ENCODE measurements at places on chromosomes 12 and 14.

DNA sequence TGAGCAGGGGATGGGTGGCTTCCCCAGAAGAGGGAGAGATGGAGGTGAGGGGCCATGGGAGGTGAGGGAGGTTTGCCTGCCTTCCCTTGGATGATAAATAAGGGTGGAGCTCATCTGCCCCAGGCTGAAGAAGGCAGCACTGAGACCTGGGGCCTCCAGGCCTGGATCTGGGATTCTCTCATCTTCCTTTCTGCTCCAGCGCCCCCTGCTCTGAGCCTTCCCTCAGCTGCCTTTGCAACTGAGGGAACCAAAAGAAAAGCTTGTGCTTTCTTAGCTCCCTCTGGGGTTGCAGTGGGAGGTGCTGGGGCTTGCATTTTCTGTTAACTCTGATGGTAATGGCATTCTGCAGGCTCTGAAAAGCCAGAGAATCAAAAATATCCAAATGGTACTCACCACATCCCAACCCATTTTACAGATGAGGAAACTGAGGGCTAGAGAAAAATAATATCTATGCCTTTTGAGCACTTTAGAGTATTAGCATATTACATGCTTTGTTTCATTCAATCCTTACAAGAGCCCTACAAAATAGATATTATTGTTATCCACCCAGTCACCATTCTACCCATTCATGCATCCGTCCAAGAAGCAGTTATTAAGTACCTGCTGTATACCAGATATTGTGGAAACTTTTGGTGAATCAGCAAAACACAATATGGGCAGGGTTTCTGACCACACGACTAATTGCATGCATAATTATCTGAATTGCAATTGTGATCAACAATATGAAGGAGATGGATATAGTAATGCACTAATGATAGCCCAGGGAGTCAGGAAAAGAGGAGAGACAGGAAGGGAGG lies 102.2 kb downstream of the WSCD2 start:
- no peak for DNase-seq

DNA sequence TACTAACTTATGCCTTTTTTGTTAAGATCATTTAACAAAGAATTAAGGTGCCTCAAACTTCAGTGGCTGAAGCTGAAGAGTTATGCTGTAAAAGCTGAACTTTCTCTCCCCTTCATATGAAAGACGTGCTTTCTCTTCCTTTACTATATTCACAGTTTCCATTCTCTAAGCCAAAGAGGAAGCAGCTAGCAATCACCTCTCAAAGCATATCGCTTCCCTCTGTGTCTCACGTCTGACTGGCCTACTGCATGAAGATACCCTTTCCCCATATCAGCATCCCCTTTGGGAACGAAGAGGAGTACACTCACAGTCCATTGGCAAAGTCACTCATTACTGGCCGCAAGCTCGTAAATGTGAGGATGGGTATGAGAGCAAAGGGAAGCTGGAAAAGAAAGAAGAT lies 34.9 kb downstream of the SLC11A2 start:
- no peak for DNase-seq

- peak; percentile 54 for DNase-seq
These were observed 108.7 kb upstream of the CCND2 start for GRCh38 chr12:4164559-4165558.

DNA sequence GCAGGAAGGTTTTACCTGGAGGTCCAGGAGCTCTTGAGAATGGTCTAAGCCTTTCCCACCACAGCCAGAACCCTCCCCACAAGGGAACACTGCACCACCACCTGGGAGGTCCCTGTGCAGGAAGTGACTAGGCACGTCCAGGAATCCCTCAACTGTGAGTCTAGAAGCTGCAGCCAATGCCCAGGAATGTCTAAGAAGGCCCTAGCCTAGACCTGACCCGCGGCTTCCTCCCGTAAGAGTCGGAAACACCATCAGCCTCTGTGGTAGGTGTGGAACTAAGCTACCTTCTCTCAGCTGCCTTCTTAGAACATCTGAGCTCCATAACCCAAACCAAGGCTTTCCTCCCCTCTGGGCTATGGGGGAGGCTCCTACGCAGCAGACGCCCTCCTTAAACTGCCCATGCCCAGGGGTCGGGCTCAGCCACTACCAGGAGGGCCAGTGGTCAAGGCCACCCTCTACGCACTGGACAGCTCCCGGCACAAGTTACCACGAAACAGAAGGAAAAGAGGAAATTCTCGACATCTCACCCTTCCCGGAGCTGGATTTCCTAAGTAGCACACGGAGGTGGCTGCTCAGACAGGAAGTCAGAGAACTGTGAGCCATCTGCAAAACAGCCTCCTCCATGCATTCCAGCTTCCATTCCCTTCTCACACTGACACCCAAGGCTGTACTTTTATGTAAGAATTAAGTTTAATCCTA lies 25.5 kb downstream of the ZFYVE21 start:
- no peak for DNase-seq

DNA sequence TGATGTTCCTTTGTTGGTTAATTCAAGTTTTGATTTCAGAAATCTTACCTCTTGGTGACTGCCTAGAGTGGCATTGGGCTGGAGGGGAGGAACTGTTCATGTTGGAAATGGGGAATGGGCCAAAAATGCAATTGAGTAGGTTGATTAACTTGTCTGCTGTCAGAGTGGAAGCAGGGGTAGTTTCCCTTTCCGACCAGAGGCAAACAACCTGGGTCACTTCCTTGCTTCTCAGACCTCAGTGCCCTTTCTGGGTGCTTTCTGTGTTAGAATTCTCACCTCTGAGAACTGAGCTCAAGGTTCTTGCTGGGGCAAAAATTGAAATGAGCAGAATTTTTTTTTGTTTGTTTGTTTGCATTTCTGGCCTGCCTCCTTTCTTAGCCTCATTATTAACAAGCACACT lies 2.3 kb upstream of the M6PR start:
- no peak for DNase-seq

GRCh38 chr14:85010186-85010585 lies 519.8 kb upstream of the FLRT2 start:
- DNase-seq, result no peak

DNA sequence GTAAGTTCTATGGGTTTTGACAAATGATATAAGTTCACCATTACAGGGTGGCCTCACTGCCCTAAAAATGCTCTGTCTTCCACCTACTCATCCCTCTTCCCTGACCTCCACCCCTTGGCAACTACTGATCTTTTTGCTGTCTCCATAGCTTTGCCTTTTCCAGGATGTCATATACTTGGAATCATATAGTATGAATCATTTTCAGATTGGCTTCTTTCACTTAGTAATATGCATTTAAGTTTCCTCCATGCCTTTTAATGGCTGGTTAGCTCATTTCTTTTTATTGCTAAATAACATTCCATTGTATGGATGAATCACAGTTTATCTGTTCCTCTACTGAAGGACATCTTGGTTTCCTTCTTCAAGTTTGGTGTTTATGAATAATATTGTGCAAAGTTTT lies 14.0 kb upstream of the PEX5 start:
- DNase-seq, result no peak

GRCh38 chr12:54612225-54612750 lies 22.4 kb downstream of the LACRT start:
- no peak for DNase-seq

DNA sequence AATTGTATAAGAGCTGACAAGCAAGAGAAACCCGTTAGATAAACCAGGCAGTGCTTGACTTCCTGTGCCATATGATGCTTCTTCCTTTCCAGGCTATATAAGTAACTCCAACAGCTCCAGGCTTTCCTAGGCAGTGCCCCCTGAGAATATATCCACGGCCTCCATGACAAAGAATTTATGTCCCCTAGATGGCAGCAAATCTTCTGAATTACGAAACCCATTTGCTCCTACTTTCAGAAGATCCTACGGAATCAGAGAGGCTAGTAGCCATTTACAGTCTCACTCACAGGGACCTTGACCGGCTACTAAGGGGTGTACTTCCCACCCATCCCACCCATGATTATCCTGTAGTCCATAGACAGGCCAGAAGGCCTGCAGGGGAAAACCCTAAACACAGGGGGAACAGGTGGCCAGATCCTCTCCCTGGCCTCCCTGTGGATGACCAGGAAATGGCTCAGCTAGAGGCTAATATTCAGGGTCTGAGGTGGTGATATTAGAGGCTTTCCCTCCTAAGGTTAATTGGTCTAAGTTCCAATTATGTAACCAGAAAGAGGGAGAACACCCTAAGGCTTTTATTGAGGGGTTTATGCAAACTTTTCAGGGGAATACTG lies 77.2 kb upstream of the DCD start:
- no peak for DNase-seq

DNA sequence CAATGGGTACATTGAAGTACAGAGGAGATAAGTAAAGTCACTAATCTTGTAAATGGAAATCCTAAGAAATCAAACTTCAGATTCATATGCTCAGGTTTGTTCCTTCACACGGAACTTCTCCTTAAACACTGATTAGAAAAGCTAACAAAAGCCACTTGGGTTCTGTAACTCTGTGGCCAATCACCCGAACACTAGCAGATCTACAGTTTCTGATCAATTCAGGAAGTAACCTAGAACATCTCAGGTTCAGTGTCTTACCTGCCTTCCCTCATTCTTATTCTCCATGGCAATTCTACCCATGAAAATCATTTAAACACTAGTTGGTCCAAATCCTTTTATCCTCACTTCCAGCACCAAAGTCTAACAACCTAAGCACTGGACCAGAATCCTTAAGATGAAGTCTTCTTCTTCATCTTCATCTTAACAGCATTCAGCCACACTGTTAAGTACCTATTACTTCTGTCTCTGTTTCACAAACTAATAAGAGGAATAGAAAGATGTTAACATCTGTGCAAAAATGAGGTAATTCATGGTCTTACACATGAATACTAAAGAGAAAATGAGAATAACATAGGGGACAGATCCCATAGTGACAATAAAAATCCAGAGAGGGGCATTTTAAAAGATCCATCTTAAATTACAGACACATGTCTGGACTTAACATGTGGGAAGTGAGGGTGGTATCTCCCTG lies 184.5 kb downstream of the SSPN start:
- no peak for DNase-seq

- no peak for DNase-seq
These were observed 434.1 kb downstream of the NOVA1 start for GRCh38 chr14:26163761-26164160.

GRCh38 chr12:109764123-109764522 lies 50.5 kb downstream of the FAM222A start:
- DNase-seq, result no peak

DNA sequence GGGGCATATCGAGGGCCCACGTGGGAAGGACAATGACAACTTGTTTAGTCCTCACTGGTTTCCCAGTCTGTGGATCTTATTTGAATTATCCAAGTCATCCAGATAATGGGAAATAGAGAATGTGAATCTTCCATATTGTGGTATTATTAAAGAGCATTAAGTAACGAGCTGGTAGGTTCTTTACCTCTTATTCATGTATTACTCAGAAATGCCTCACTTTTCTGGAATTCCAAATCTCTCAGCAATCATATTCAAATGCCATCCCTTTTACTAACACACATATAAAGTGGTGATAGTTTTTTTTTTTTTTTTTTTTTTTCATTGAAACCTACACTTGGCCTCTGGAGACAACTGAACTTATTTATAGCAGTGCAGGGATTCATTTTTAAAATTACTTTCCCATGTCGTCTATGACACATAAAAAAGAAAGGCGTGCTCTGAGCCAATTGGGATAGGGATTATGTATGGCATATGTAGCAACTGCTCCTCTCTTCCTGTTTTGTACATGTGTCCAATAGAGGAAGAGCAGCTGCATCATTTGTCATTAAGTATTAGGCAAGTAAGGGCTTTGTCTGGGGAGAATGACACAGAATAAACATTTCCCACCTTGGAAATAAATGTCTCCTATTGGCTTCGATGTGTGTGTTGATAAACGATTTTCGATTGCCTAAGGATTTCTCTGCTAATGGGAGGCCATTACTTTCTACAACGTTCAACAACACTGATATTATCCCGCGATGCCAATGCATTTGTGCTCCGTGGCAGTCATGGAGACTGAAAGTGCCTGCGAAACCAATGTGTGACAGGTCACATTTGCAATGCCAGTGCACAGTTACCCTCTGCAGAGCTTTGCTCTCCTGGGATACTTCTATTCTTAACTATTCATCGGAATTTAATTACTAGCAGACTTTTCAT lies 78.6 kb upstream of the IFNG-AS1 start:
- no peak for DNase-seq

GRCh38 chr12:50765095-50765911 lies 1.4 kb downstream of the ATF1 start:
- peak; percentile 20 for DNase-seq
